ENCODE measurements at places on chromosomes 4 and X.

DNA sequence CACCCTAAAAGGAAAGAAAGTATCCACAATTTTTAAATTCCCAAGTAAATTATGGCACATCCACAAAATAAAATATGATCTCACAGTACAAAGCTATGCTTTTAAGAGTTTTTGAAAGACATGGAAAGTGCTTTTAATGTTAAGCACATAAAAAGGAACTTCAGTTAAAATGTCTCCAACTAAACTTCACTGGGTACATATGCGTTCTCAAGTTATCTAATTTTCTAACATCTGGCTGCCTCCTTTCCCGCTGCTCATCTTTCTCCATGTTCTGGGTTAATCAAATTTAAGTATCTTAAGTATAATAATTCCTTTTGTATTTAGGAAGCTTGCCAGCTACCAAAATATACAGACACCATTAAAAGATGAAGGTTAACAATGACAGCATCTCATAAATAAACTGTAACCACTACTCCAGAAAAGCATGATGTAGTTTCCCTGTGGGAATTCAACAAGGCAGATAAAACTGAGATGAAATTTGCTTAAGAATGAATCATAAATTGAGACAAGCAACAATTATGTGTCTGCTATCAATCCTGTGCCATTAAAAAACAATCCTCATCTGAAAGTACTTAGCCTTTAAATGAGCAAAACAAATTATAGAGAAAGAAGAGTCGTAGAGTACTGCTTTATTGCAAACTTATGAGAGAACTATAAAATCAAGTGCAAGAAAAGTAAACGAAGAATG is 25.1 kb downstream of the PRSS12 start:
- no peak for DNase-seq

DNA sequence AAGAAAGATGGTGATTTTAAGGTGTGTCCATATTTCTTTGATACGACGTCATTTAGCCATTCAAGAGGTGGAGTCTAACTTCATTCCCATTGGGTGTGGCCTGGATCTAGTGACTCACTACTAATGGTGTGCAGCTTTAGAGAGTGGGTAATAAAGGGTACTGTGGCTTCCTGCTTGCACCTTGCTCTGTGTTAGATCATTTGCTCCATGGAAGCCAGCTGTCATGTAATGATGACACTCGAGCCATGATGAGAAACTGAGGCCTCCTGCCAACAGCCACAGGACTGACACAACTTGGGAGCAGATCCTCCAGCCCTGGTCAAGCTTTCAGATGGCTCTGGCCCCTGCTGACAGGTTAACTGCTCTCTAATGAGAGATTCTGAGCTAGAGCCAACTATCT is 82.0 kb downstream of the UNC5C start:
- no peak for DNase-seq

GRCh38 chr4:7148337-7148736 is 44.0 kb upstream of the SORCS2 start:
- no peak for DNase-seq

GRCh38 chrX:151697522-151697921 is 2.3 kb downstream of the PRRG3 start:
- no peak for DNase-seq

- DNase-seq: no peak
Measured at GRCh38 chr4:38704622-38705154, 40.7 kb downstream of the KLF3 start.

GRCh38 chr4:120207021-120207420 is 140.4 kb upstream of the MAD2L1 start:
- DNase-seq: no peak

DNA sequence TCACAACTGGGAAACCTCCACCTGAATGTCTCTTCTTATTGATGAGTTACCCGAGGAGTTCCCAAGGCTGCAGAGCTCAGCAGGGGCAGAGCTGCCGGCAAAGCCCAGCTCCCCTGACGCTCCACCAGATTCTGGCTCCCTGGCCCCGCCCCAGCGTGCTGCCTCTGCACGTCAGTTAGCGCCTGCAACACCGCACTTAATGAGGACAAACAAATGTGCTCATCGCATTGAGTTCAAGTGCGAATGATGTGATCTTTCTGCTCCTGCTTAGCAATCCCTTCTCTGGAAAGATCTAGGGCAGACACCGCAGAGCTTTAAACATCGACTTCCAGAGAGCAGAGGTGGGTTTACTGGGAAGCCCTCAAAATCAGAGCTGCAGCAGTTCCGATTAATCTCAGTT is 55.5 kb upstream of the FBXW7 start:
- DNase-seq: no peak

GRCh38 chr4:25984266-25984665 is 70.2 kb downstream of the SMIM20 start:
- peak; percentile 8 for DNase-seq

GRCh38 chrX:49273181-49273727 is 3.7 kb downstream of the PPP1R3F start:
- DNase-seq: no peak

- no peak for DNase-seq
Measured at GRCh38 chr4:183986291-183986970, 81.3 kb downstream of the STOX2 start.

- DNase-seq: no peak
Measured at GRCh38 chr4:21991050-21991449, 42.5 kb upstream of the KCNIP4 start.

- no peak for DNase-seq
Measured at GRCh38 chrX:44874420-44875184, 1.6 kb downstream of the KDM6A start.

GRCh38 chr4:114783215-114783595 is 184.6 kb downstream of the UGT8 start:
- no peak for DNase-seq

GRCh38 chr4:126445596-126445995 is 1130.8 kb downstream of the FAT4 start:
- no peak for DNase-seq

DNA sequence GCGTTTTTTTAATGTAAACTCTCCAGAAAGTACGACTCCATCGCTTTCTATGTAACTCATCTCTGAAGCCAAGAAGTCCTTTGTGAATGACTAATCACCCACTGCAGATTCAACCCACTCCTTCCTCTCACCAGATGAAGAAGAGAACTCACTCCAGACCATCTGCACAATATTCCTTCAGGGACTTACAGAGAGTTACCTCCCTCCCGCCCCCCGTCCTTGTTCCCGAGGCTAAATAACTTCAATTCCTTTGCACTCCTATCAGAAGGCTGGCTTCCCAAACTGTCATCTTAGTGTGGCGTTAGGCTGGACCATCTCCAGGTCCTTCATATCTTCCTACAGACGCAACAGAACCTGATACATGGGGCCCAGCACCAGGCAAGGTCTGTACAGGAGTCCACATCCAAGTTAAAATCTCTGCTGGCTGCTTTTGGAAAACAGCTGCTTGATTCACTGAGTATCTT is 82.4 kb downstream of the AFAP1 start:
- DNase-seq: no peak

DNA sequence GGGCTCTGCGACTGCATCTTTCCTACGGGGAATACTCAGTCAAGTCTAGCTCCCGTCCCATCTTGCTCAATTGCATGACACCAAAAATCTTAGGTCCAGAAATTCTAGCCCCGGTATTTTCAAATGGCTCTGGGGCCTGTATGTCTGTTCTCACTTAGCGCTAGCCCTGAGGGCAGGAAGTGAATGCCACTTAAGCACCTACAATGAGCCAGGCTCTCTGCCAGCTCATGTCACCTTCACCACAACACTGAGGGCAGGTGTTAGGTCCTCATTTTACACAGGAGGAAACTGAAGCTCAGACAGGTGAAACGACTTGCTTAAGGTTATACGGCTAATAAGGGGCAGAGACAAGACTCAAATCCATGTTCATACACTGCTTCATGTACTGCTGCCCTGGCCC is 282.8 kb downstream of the PPP1R2C start:
- no peak for DNase-seq

Measured in left lobe of liver (tissue), 2 donors.